ENCODE measurements at places on chromosomes 3 and 15.

DNA sequence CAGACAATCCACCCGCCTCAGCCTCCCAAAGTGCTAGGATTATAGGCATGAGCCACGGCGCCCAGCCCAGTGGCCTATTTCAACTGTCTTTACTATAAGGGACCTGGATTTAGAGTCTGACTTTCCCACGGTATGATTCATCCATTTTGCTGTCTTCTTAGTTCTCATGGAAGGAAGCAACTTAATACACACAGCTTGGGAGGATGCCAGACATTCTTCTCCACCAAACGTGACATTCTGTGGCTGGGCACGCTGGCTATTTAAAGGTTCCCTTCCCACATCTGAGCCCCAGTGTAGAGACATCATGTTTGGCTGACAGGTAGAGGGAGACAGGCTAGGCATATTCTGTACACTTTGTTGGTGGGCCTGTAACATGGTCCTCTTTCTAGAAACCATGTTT is 26.2 kb downstream of the FAM43A start:
- no peak for DNase-seq

- no peak for DNase-seq
Measured at GRCh38 chr15:86061581-86061980, 18.1 kb upstream of the AGBL1 start.

GRCh38 chr3:146894406-146894805 is 289.3 kb upstream of the PLSCR5 start:
- no peak for DNase-seq

DNA sequence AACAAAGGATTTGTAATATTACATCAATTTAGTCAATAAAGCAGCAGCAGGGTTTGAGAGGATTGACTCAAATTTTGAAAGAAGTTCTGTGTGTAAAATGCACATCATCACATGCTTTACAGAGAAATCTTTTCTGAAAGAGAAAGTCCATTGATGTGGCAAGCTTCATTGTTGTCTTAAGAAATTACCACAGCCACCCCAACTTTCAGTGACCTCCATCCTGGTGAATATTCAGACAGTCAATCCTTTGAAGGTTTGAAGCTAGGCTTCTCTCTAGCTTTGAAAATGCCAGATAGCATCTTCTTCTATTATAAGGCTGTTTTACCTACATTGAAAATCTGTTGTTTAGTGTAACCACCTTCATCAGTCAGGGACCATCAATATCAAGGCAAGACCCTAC is 51.8 kb upstream of the SETMAR start:
- DNase-seq = peak; percentile 24

GRCh38 chr3:37096975-37097374 is 77.4 kb downstream of the LRRFIP2 start:
- DNase-seq = no peak

Data from T-helper 2 cell (primary cell).